NCI-H1694 treated with DMSO at 0.1 percent for 48 hours (cell line): ENCODE measurements at places on chromosomes 11 and 22.

DNA sequence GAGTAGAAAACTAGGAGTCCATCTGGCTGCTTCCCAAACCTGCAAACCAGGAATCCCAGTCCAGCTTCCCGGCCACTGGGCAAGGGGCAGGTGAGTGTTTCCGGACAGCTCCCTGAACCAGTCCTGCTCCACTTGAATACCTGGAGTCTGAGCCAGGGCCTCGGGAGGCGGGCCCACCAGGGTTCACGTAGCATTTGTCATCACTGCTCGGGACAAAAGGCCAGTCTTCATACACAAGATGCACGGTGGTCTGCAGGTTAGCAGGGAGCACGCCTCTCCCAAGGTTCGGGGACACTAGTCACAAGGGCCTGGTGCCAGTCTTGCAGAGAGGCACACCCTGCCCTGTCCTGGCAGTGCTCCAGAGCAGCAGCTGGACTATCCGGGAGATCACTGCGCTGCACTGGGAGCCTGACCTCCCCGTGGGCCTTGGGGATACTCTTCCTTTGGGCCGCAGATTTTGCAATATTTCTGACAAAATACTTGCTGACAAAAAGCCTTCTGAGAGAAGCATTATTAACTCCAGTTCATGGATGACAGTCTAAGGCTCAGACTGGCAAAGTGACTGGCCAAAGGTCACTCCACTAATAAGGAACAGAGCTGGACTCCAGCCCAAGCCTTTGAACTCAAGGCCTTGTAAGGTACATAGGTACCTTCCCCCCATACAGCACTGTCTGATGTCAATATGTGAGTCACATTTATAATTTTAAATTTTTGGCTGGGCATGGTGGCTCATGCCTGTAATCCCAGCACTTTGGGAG, 25.1 kb downstream of the CD6 start:
- DNase-seq: no peak

DNA sequence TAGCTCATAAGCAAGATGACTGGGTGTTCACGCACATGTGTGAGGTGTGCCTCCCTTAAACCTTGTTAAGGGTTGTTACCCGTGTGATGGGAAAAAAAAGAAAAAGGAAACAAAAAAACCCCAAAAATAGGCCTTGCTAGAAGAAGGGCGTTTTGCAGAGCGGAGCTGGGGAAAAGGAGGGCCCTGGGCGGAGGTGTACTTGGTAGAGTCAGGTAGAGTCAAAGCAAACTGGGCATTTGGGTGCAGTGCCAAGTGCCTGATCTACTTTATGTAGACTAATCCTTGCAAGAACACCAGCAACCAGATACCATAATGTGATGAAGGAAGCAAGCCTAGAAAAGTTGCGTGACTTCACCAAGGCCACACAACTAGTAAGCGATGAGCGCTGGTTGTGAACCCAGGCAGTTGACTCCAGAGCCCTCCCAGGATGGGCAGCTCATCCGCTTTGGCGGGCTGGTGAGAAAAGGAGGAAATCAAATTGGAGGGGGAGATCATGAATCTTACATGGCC, 1.2 kb upstream of the TIRAP start:
- no peak for DNase-seq

GRCh38 chr11:16373768-16374167, 17.4 kb upstream of the SOX6 start:
- DNase-seq: no peak

GRCh38 chr11:63915961-63916836, 765 bp downstream of the RCOR2 start:
- peak; percentile 22 for DNase-seq

DNA sequence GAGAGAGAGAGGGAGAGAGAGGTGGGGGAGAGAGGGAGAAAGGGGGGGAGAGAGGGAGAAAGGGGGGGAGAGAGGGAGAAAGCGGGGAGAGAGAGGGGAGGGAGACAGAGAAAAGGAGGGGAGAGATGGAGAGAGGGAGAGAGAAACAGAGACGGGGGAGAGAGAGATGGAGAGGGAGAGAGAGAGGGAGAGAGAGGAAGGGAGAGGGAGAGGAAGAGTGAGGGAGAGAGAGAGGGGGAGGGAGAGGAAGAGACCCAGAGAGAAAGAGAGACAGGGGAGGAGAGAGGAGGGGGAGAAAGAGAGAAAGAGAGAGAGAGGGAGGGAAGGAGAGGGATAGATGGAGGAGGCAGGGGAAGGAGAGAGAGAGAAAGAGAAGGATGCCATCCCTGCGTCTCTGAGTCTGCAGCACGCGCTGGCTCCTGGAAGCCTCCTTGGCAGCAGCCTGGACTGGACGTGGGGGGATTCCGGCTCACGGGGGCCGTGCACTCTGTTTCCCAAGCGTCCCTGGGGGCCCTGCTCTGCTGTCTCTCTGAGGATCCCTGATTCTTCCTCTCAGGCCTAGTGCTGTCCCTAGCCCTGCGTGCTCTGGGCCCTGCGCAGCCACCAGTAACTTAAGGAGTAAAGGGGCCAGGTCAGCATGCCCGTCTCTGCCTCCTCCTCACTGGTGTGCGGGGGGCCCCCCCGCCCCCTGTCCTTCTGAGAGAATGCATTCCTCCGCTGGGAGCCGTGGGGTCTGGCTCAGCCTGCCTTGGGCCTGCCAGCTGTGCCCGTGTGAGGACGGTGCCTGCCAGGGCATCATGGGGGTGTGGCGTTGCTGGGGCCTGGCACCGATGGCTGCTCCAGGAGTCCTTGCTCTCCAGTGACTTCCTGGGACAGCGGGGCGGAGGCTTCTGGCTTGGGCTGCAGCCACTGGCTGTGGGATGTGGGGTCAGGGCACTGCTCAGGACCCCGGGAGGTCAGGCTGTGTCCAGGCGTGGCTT, 429.5 kb downstream of the TBC1D22A start:
- DNase-seq: no peak

- no peak for DNase-seq
These were observed 8.7 kb upstream of the TSPAN18 start for GRCh38 chr11:44718057-44718456.

GRCh38 chr11:74682731-74683278, 48.4 kb downstream of the CHRDL2 start:
- DNase-seq: no peak

- DNase-seq: no peak
These were observed 18.5 kb downstream of the IRF7 start for GRCh38 chr11:597166-597725.

- DNase-seq: no peak
These were observed 1.5 kb downstream of the DGKZ start for GRCh38 chr11:46348566-46349401.

DNA sequence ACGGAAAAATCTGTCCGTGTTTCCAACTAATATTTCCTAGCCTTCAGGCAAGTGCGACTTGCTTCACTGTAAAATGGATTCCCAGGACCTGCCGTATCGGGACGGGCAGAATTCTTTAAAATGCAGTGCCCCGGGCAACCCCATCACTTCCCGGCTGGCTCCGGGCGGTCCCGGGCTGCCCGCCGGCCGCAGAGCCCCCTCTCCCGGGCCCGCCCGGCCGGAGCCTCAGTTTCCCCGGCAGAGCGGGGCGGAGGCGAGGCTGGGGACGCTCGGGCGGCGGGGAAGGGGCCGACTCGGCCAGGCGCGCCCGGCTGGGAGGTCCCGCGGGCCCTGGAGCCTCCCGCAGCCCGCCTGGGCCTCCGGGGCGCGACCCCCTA, 84.2 kb upstream of the WNT7B start:
- no peak for DNase-seq

DNA sequence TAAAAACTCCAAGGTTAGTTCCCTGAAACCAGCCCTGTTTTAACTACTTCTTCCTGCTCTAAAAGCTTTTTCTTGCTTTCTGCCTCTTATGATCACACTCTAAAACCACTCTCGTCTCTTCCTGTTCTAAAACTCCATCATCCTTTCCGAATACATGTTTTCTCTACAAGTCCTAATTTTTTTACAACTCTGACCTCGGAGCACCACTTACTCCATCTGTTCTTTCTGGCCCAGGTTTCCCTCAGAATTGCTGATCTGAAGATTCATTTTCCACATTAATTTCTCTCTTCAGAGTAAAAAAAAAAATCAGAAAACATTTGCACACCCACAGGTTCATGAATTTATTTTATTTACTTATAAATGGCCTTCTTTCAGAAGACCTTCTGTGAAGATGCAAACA, 265.7 kb upstream of the CADM1 start:
- DNase-seq: no peak

DNA sequence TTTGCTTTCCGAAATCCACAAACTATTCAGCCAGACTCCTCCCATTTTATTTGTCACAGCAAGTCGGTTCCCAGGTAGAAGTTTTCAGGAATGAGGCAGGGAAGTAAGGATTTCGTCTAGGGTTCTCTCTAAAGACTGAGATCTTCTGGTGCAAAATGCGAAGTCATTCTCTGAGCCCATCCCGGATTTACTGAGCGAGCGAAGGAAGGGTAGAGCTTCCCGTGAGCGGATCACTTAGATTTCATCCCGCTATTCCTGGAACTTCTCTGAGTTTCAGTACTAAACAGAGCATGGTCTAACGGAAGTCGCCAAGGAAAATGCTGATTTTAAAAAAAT, 3.1 kb upstream of the CALCA start:
- no peak for DNase-seq

GRCh38 chr22:37225481-37225880, 13.2 kb upstream of the SSTR3 start:
- peak; percentile 68 for DNase-seq

GRCh38 chr11:92628401-92629292, 340.8 kb upstream of the MTNR1B start:
- DNase-seq: no peak

DNA sequence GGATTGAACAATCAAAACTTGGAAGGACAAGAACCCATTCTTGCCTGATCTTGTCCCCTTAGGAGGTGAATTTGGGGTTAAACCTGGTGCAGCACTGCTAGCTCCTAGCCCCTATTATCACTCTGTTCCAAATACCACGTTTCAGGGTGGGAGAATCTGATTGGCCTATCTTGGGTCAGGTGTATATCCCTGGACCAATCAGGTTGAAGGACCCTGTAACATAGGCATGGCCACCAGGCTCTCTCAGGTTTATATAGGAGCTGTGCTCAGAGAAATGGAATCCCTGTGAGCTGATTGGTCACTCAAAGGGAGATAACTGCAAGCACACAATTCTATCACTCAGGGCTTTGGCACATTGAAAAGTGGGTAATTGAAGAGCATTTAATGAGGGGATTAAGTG, 26.6 kb upstream of the AMPD3 start:
- DNase-seq: no peak

DNA sequence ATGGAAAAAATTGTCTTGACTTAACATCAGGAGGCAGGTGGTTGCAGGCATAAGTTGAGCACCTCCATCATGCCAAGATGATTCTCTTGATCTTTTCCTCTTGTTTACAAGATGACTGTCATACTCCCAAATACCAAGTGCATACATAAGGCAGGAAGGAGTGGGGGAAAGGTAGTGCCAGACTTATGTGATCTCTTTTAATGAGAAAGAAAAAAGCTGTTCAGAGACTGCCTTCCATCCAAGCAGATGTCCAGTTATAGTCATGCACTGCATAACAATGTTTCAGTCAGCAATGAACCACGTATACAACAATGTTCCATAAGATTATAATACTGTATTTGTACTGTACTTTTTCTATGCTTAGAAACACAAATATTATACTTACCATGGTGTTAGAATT, 135.7 kb downstream of the EHF start:
- DNase-seq: no peak

DNA sequence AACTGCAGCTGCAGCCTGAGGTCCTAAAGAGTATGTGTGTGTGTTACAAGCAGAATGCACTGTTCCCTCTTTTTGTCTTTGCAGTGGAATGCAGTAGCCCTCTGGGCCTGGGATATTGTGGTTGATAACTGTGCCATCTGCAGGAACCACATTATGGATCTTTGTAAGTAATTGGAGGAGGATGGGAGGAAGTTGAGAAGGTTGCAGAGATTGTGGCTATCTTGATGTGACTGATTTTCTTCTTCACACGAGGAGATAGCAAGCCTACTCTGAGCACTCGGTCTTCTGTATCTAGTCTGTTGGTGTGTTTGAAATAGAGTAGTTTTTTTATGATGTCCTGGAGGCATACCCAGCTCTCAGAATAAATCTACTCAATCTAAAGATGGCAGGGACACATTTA, 2.3 kb downstream of the RBX1 start:
- no peak for DNase-seq

GRCh38 chr11:60064111-60064510, 7.6 kb downstream of the MS4A3 start:
- DNase-seq: no peak

DNA sequence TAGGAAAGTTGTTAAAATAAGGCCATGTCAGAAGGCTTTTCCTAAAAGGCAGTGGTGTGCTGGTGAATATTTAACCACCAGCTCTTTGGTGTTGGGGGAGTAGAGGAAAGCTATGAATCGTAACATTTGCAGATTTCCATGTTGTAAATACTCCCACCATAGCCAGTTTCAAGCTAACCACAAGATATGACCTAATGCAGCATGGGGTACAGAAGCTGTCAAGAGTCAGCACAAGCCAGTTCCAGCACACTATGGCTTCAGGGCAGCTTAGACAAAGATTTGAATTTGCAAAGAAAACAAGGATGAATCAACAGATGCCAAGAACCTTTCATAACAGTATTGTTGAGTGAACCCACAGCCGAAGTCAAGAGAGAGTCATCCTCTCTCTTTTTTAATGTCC, 40.0 kb downstream of the COMMD9 start:
- DNase-seq: no peak

DNA sequence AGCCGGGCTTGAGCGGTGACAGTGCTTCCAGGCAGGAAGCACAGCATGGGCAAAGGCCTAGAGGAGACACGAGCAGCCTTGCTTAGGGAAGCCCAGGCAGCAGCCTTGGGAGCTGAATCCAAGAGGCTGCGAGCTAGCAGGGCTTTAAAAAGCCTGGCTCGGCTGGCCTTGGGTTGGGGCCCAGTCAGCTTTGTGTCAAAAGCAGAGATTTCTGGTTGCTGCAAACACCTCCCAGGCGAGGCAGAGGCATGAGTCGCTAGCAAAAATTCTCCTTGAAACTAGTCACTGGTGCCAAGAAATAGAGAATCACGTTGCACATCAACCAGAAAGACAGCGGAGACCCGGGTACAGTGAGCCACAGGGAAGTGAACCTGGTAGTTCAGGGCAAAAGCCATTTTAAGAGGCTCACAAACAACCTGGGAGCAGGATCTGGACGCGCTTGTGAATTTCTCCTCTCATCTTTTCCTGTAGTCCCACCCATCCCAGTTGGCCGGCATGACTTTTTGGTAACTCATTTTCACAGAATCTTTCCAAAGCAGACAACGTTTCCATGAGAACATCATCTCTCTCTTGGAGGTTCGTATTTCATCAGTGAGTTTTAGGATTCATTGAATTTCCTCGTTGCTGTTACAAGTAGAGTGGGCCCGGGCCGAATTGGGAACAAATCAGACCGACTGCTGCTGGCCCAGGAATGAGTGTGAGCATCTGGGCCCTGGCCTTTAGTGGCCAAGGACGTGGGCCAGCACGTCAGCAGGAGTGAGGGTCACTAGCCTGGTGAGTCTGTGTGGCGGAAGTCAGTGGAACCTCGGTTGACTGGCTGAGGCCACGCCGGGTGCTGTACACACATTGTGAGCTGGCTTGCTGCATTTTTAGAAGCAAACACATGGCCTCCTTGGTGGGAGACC, 16.4 kb upstream of the FGF4 start:
- DNase-seq: no peak
